ENCODE measurements at places on chromosomes 3 and 15. TPM values are rescaled to one million over a fixed set of nuclear protein-coding genes. Genes with fewer than 3 reads are reported as not detected.

THAP10 gene
- total RNA-seq = 0.80 TPM

TRAT1 gene
- not detected for total RNA-seq

GP5 gene
- total RNA-seq = not detected

SST gene
- total RNA-seq = not detected

- no peak for DNase-seq
Measured at GRCh38 chr15:76575679-76576078, 239.1 kb downstream of the ISL2 start.

DNA sequence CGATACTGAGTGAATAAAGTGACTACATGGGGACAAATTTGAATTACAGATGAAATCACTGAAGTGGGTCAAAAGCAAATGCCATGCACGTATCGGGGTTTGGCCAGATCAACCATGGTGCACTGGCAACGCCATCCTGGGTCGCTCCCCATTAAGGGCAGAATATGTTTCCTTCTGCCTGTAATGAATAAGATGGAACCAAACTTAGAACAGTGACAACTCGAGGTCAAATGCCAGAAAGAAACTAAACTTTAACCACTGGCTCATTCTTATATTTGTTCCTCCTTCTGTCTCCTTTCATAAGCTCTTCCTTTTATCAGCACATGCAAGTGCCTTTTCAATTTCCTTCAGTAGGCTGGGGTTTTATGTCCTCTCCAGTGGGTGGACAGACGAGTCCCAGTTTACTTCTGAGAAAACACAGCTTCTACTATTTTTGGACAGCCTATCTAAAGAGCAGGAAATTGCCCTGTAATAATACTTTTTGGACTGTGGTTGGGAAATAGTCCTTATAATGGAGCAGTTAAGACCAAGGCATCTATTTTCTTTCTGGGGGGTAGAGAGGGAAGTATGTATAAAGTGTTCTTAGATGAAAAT, 61.4 kb downstream of the WHAMM start:
- DNase-seq = no peak

DNA sequence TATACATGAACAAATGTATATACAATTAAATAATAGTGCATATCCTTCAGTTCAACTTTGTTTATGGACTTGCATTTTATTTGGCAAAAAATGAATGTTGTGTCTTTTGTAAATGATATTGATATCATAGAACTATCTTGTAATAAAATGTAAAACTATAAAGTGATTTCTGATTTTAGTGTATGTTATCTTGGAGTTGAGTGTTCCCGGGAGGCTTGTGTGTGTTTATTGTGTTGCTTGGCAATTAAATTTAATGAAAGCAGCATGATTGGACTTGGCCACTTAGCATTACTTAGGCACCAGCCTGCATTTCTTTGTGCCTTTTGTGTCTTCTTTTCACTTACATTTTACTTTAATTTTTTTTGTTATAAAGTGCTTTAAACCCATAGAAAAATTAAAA, 10.6 kb downstream of the ARHGEF26 start:
- no peak for DNase-seq

DNA sequence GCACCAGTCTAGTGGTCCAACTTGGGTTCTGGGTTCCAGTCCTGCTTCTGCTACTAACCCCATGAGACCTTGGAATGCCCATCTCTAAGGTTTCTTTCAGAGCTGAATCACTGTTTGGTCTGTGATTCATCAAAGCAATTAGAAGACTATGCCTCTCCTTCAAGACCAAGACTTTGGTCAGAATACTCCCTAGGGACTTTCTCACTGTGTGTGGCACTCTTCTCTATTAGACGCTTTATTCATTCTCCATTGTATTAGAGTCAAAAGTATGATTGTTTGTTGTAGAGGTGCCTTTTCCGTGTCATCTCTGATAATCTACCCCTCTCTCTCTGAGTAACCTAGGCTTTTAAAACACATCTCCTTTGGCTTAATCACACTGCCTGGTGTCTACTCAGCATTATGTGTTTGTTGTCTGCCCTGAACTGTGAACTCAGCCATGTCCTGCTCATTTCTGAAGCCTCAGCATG, 90.5 kb downstream of the LPP start:
- DNase-seq = peak; percentile 83

DNA sequence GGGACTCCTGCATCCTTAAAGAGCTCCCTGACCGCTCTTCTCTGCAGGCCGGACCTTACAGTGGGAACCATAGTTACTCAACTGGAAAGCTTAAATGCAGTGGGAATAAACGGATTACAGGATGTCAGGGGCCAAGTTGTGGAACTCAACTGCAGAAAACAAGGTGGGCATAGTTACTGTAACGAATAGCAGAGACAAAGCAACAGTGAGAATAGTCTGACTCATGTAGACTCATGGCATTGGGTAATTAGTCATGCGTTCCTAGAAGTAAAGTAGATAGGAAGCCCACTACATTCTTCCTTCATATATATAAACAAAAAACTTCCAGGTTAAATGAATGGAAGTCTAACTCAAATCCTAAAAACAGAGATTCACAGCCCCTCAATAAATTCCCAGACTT, 95.5 kb upstream of the CHRNA7 start:
- peak; percentile 16 for DNase-seq

GRCh38 chr15:90451053-90451850, 63.2 kb downstream of the IQGAP1 start:
- DNase-seq = no peak

GRCh38 chr15:39472621-39473297, 108.1 kb upstream of the THBS1 start:
- DNase-seq = no peak

DNA sequence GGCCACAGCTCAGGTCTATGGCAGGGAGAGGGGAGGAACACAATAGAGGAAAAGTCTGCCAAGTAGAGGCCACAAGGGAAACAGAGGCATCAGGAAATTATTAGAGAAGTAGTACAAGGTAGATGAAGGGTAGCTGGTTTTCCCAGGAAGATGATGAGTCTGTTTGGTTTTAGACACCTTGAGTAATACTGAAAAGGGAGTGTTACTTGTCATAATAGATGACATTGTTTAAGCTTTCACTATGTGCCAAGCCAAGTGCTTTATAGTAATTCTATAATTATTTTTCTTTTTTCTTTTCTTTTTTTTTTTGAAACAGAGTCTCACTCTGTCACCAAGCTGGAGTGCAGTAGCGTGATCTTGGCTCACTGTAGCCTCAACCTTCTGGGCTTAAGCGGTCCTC, 13.7 kb downstream of the PXK start:
- no peak for DNase-seq

GRCh38 chr3:59608356-59608755, 558.5 kb upstream of the CFAP20DC start:
- DNase-seq = no peak

GRCh38 chr15:62934236-62934971, 108.1 kb upstream of the TPM1 start:
- no peak for DNase-seq

- DNase-seq = no peak
Measured at GRCh38 chr3:161740421-161740820, 243.8 kb downstream of the OTOL1 start.

DNA sequence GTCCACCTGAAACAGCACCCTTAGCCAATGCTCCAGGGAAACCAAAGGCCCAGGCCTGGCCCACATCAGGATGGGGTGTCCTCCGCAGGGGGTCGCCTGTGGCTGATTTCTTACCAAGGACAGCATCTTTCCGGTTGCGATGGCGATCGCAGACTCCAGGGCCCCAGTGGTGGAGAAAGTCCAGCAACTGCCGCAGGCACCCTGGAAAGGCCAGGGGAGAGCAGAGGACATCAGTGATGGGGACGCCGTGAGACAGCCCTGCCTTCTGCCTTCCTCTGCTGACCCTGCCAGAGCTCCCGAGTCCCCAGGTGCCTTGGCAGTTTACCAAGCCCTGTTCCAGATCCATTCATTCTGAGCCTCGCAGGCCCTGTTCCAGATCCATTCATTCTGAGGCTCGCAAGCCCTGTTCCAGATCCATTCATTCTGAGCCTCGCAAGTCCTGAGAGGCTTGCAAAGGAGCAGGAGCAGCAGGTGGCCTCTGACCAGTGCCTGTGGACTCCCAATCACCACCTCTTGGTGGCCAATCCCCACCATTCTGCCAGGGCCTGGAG, 12.5 kb downstream of the CTSH start:
- DNase-seq = no peak

GRCh38 chr15:99925661-99926461, 192.6 kb upstream of the LYSMD4 start:
- DNase-seq = peak; percentile 10

DNA sequence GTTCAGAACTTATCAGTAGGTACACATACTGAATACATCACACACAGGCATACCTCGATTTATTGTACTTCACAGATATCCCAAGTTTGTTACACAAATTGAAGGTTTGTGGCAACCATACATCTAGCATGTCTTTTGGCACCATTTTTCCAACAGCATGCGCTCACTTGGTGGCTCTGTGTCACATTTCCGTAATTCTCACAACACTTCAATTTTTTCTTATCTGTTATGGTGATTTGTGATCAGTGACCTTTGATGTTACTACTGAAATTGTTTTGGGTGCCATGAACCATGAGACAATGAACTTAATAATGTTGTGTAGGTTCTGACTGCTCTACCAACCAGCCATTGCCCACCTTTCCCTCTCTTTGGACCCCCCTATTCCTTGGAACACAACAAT, 10.8 kb downstream of the PARL start:
- no peak for DNase-seq

- DNase-seq = no peak
Measured at GRCh38 chr15:20358066-20358778, 183.4 kb downstream of the GOLGA6L6 start.
